ENCODE measurements at places on chromosomes 7 and 10. TPM values are rescaled to one million over a fixed set of nuclear protein-coding genes. Genes with fewer than 3 reads are reported as not detected.

GRCh38 chr10:59595593-59595992, 114.1 kb downstream of the SLC16A9 start:
- peak; percentile 36 for DNase-seq

- no peak for DNase-seq
These were observed 4.4 kb downstream of the UNC5B start for GRCh38 chr10:71216751-71217265.

GRCh38 chr7:40475681-40475982, 340.8 kb downstream of the SUGCT start:
- DNase-seq, result no peak

EBLN1 gene
- total RNA-seq, result not detected

PPP1R17 gene
- total RNA-seq, result not detected

DNA sequence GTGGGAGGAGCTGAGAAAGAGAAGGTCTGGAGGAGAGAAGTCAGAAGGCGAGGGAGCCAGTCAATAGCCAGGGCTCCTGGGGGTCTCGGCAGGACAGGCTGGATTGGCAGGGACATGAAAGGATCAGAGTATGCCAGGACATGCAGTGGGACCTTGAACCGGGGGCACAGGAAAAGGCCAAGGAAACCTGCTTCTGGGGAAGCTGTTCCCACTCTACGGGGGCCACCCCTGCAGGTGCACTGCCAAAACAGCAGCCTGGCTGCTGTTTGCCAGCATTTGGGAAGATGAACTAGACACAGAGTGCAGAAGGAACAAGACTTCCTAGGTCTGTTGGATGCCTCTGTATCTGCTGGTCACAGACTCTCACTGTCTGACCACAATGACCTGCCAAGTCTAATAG, 194.9 kb upstream of the PRSS58 start:
- no peak for DNase-seq

GRCh38 chr10:131817866-131818509, 82.8 kb upstream of the PPP2R2D start:
- no peak for DNase-seq

- no peak for DNase-seq
These were observed 256.3 kb downstream of the OTUD1 start for GRCh38 chr10:23694921-23695824.

DNA sequence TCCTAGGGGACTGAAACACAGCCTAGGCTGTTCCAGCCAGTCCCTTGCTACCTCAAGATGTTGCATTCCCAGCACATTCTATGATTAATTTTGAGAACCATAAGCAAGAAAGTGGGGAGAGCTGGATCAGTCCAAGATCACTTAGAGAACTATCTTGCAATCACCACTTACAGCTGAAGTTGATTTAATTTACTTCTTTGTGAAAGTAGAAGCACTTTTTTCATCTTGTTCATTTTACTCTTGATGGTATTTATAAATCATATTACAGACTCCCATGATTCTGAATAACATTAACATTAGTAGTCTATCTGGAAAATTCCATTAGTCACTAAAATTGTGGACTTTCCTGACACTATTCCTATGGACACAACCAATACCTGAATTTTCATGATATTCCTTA, 118.5 kb downstream of the ETV1 start:
- DNase-seq, result no peak

DNA sequence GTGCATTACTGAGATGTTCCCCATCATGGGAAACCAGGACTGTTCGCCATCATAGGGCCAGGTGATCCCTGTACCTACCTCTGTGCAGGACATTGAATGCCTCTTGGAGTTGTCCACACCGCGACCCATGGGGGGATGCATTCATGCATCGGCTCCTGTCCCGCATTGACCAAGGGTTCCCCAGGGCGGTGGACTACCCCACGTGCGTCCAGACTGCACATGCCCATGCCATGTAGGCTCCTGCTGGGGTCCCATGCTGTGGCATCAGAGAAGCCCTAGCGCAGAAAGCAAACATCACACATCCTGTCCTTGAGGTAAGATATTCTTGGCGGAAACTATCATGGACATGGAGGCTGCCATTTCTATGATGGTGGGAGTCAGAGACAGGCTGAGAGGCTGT, 121.6 kb upstream of the UNC5B start:
- DNase-seq, result no peak

GRCh38 chr7:43754596-43754995, 3.9 kb upstream of the BLVRA start:
- no peak for DNase-seq

GRCh38 chr7:12519682-12520009, 50.9 kb upstream of the SCIN start:
- DNase-seq, result no peak

SLC39A12 gene
- not detected for total RNA-seq

DNA sequence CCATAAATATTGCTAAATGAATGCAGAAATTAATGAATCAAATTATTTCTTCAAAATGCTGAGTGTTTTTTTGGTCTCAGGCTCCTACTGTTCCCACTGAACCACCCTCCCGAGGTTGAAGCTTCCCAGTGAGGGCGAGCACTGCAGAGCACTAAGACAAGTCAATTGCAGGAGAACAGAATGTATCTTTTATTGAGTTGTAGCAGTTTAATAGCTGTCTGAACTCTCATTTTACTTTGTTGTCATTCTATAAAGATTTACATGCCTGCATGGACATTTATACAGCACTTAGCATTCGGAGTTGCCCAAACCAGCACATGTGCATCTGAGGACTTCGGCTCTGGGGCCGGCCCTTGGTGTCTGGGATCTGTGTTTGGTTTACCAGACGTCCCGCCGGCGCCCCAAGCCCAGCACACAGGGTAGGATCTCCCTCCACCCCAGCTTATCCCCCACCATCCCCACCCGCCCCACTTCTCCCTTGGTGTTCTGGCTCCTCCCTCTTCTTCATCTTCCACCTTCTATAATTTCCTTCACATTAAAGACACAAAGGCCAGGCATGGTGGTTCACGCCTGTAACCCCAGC, 211.0 kb upstream of the SH2B2 start:
- DNase-seq, result no peak

GRCh38 chr7:47301657-47302295, 280.1 kb downstream of the TNS3 start:
- DNase-seq, result no peak

- no peak for DNase-seq
These were observed 4.5 kb upstream of the TRAPPC14 start for GRCh38 chr7:100163006-100163531.

DNA sequence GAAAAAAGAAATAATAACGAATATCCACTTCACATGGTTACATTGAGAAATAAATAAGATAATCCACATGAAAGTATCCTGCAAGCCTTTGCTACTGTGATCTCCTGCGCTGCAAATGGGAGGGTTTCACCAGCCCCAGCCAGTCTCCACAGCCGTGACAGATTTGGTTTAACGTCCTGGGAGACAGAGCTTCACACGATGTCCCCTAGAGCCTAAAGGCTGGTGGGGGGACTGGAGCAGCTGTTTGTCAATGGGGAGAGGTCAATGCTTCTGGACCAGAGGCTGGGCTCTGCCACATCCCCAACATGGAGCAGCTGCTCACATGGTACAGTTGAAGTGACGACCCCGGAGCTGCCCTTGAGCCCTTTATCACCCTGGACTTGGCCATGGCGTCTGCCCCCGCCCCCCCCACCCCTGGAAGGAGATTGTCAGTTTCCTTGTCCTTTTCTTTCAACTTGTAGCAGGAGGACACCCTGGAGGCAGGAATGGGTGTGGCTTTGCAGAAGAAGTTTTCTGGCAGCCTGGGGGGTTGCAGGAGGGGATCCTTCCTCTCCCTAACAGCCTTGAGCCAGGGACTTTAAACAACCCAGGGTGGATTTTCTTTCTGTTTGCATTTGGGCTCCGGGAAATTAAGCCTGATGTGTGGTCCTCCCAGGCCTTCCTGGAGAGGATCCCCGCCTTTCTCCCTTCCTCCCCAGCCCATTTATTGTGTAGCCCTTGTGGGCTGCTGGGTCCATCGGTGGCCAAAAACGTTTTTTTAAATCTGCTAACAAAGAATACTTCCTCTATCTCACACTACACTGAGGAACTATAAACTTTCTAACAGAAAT, 37.0 kb upstream of the MXI1 start:
- no peak for DNase-seq

GRCh38 chr10:70907637-70908405, 19.5 kb upstream of the PCBD1 start:
- no peak for DNase-seq

GRCh38 chr7:73963252-73963822, 64.6 kb upstream of the ELN start:
- DNase-seq, result no peak

SPAG6 gene
- total RNA-seq, result 0.21 TPM

DNA sequence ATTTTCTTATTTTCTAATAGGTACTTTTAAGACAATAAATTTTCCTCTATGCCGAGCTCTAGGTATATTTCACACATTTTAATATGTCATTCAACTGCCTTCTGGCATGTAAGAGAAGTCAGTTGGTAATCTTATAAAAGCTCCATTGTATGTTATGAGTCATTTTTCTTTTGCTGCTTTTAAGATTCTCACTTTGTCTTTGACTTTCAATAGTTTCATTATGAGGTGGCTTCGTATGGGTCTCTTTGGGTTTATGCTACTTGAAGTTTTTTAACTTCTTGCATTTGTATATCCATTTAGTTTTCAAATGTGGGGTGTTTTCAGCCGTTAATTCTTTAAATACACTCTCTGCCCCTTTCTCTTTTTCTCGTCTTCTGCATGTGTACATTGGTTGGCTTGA, 80.5 kb downstream of the ABCA13 start:
- DNase-seq, result no peak

TMEM270 gene
- total RNA-seq, result not detected

DNA sequence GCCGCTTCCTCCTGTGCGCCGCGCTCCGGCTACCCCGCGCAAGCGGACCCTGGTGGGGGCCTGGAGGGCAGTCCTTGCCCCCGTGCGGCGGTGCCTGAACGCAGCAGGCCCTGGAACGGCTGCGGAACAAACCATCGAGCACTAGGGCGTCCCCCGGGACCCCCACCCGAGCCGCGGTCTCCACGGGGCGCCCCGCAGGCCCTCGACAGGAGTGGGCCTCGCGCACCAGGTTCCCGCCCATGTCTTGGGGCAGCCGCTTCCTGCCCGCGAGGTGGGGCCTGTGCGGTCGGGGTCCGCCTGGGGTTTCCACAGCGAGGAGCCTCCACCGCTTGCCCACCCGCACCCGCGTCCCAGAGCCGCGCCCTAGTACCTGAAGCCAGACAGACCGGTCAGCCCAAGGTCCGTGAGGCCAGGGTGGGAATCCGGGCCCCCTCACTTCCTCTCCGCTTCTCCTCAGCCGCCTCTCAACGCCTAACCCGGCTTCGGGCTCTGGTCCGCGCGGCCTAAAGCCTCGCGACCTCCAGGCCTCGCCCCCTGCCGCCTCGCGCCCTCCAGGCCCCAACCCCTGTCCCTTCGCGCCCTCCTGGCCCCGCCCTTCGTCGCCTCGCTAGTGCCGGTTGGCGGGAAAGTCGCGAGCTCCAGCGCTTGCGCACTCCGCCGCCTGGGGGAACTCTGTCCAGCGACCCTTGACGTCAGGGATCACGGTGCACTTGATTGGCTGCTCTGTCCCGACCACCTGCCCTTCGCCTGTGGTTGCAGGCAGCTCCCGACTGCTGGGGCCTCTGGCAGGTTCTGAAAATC, 7.0 kb upstream of the GBX1 start:
- no peak for DNase-seq

SPRN gene
- not detected for total RNA-seq

RPEL1 gene
- 0.08 TPM for total RNA-seq

MUC12 gene
- total RNA-seq, result 0.54 TPM

DNA sequence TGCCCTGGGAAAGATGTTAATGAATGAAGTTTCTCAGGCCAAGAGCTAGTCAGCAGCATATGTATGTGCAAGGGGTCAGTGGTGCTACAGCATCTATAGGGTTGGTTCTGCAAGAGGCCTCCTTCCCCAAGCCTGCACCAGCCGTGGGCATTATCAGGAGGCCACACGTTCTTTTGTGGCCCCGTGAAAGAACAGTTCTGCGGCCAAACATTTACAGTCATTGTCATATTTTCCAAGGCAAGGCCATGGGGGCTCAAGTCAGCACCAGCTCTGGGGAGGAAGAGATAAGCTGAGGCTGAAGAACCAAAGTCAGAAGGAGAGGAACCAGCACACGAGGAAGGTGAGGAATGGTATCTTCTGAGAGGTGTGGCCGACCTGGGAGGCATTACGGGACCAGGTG, 54.4 kb upstream of the TMEM72 start:
- no peak for DNase-seq

GRCh38 chr10:5873515-5873995, 16.1 kb downstream of the ANKRD16 start:
- peak; percentile 19 for DNase-seq
